ENCODE measurements at places on chromosomes 4 and X.
A peak's percentile ranks its signal among the peaks of the same experiment; 100 is the strongest.

- no peak for DNase-seq
Observed at GRCh38 chr4:169337510-169337909, 66.8 kb upstream of the SH3RF1 start.

- no peak for DNase-seq
Observed at GRCh38 chrX:1598021-1598875, 6.8 kb downstream of the AKAP17A start.

GRCh38 chr4:178275671-178276360, 833.6 kb upstream of the AGA start:
- no peak for DNase-seq

- no peak for DNase-seq
Observed at GRCh38 chr4:28148221-28148620, 1287.6 kb downstream of the STIM2 start.

GRCh38 chr4:41181037-41181436, 33.3 kb downstream of the APBB2 start:
- no peak for DNase-seq

DNA sequence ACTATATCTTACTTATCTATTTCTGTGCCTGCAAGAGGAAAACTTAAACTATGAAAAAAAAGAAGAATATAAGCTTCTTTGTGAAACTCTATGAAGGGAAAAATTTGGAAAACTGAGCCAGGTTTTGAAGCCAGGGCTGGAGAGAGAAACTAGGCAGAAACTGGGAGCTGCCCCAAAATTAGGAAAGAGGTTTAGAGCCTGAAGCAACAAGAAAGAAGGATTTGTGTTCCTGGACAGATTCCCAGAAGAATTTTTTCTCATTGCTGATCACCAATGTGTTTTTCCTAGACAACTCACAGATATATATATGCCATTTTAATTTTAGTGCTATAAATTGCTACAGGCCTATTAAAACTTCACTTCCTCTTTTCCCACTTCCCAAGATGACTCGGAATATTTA, 245.0 kb upstream of the GEMIN8 start:
- no peak for DNase-seq

- DNase-seq: no peak
Observed at GRCh38 chrX:10564484-10564883, 55.9 kb downstream of the MID1 start.

GRCh38 chr4:87019898-87020297, 85.1 kb downstream of the AFF1 start:
- DNase-seq: no peak

- DNase-seq: no peak
Observed at GRCh38 chrX:42135583-42136228, 212.4 kb upstream of the CASK start.

GRCh38 chr4:108240366-108240765, 71.6 kb upstream of the LEF1 start:
- DNase-seq: no peak

DNA sequence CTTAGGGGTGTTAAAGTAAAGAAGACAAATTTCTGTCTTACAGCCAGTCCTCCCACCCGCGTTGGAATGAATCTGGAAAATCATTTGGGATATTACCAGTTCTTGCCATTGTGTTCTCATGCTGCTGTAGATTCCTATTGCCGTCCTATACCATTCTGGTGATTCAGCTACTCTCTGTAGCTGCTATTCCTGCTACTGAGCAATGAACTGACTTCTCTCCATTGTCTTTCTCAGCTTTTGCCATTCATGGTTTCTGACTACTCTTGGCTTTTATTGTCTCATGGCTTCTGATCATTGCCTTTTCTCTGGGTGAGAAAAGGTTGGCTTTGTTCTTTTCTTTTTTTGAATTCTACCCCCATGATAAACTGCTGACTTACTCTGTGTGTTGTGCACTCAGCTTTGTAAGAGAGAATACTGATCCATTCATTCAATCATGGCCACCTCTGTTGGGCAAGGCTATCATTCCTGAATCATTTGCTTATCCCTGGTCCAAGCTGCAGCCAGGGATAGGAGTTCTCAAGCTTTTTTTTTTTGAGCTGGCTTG, 27.7 kb upstream of the METAP1 start:
- no peak for DNase-seq

DNA sequence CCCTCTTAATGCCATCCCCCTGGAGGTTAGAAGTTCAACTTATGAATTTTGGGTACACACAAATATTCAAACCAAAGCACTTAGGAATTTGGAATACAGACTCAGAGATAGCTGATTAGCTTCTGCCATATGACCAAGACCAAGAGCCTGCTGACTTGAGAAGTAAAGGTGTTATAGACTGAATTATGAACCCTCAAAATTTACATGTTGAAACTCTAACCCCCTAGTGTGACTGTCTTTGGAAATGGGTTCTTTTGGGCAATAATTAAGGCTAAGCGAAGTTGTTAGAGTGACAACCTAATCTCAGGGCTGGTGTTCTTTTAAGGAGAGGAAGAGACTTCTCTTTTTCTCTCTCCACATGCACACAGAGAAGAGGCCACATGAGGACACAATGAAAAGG, 151.2 kb downstream of the COX18 start:
- no peak for DNase-seq

GRCh38 chr4:120561648-120562047, 360.9 kb downstream of the PRDM5 start:
- DNase-seq: no peak

DNA sequence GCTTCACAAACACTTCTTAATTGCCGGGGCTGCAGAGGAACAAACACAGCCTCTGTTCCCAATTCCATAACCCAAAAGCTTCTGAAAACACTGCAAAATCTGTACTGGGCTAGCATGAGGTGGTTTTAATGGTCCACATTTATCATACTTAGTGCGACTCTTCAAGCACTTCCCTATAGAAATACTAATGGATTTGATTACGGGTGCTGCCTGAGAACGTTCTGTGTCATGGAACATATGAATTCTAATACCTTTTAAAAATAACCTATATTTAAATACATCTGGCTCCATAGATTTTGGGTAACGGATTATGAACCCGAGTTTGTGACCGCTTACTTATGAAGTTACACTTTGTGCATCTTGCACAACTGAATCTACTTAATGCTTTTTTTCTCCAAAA, 35.4 kb upstream of the STS start:
- DNase-seq: no peak

DNA sequence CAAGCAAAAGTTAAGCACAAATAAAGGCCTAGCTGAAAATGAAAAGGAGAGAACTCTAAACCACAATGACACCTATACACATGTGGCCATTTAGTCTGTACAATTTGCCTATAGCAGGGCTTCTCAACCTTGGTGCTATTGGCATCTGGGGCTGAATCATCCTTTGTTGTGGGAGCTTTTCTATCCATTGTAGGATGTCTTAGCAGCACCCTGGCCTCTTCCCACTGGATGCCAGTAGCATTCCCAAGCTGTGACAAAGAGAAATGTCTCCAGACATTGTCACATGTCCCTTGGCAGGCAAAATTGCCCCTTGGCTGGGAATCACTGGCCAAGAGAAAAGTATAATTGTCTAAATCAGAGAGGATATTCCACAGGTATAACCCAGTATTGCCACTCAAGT, 13.5 kb upstream of the PRPS2 start:
- DNase-seq: no peak

- no peak for DNase-seq
Observed at GRCh38 chr4:2702361-2702760, 53.8 kb downstream of the TNIP2 start.

- DNase-seq: no peak
Observed at GRCh38 chr4:43380093-43380492, 487.6 kb downstream of the GRXCR1 start.

GRCh38 chr4:170931321-170931720, 841.6 kb upstream of the AADAT start:
- no peak for DNase-seq

GRCh38 chrX:102712981-102713625, 855 bp downstream of the GPRASP2 start:
- peak; percentile 10 for DNase-seq

GRCh38 chr4:173765751-173766150, 235.7 kb upstream of the HAND2 start:
- no peak for DNase-seq

- DNase-seq: peak; percentile 8
Observed at GRCh38 chr4:100933628-100934027, 413.7 kb downstream of the PPP3CA start.

- DNase-seq: no peak
Observed at GRCh38 chr4:75101906-75102786, 169.2 kb downstream of the PARM1 start.

DNA sequence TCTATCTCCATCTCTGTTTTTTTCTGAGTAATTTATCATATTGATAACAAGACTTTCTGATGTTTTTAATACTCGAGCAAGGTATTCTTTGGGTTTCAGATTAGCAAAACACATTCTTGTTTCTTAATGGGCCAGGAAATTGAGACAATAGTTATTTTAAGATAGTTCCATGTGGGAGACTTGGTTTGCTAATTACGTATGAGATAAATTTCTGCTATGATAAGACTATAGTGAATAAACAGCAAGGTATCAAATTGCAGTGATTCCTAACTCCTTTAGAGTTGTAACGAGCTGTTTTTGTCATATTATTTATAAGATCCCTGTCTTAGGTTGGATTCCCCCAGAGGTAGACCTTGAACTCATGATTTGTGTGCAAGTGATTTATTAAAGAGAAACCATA, 38.3 kb downstream of the SYTL5 start:
- DNase-seq: no peak

GRCh38 chr4:59094505-59094904, 1984.3 kb upstream of the IGFBP7 start:
- DNase-seq: no peak

- no peak for DNase-seq
Observed at GRCh38 chrX:123884809-123885408, 25.1 kb downstream of the XIAP start.

GRCh38 chr4:186999686-187000085, 276.0 kb upstream of the FAT1 start:
- DNase-seq: no peak

DNA sequence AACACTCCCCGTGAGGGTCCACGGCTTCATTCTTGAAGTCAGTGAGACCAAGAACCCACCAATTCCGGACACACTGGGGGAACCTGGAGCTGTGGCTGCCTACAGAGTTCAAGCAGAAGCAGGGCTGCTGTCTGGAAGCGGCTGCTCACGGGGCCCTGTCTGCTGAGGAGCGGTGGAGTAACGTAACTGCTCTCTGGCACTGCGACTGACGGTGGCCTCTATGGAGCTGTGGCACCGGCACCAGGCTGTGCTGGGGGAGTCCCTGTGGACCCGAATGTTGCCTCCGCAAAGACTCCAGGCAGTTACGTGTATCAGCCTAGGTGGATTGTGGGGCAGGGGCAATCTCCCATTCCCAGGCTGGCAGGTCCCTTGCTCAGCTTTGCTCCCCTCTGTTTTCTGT, 703.3 kb upstream of the FRG1 start:
- DNase-seq: no peak

DNA sequence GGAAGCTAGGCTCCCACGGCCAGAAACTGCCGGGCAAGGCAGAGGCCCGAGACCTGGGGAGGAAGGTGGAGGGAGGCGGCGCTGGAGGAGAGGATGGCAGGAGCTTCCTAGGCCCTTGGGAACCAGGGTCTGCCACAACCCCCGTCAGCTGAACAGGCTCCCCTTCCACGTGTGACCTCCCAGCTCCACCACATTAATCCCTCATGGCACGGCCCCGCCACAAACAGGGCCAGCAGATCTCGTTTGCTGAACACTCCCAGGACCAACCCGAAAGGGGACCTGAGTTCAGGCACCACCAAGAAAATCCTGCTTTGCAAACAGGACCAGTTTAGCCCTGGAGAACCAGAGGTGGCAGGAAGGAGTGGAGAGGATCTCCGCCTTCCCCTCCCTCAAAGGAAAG, 62.7 kb downstream of the FHDC1 start:
- DNase-seq: no peak

DNA sequence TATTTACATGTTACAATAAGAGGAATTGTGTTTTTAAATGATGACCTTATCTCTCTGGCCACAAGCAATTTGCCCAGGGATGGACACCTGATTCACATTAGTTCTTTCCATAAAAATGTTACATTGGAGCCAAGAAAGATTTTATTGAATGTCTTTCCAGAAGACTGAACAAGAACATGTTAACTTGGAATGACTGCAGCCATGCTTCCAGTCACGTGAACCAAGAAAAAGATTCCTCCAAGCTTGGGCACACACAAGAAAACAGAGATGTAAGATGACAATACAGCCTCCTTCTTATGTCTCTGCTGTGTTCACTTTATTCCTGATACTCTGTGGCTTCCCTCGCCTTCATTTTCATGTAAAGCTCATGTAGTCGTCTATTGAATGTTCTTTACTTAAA, 737.6 kb downstream of the TRIML1 start:
- no peak for DNase-seq

- DNase-seq: peak; percentile 12
Observed at GRCh38 chrX:11381464-11381863, 88.3 kb downstream of the AMELX start.
